ENCODE measurements at places on chromosomes 6 and 20.

DNA sequence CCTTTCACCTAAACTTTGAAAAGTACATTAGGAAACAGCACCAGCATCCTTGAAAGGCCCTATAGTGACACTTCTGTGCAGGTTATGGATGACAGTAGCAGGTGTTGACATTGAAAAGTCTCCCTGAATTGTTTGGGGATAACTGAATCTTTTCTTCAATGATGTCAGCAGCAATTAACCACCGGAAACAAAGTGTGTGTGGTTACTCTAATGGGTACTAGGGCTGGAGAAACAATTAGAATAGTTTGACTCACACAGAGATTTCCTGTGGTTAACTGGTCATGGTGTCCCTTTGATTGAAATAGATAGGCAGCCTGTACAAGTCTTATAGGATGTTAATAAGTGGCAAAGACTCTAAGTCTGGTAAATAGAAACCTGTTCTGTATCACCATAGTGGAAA, 189.1 kb downstream of the TBX18 start:
- no peak for DNase-seq

DNA sequence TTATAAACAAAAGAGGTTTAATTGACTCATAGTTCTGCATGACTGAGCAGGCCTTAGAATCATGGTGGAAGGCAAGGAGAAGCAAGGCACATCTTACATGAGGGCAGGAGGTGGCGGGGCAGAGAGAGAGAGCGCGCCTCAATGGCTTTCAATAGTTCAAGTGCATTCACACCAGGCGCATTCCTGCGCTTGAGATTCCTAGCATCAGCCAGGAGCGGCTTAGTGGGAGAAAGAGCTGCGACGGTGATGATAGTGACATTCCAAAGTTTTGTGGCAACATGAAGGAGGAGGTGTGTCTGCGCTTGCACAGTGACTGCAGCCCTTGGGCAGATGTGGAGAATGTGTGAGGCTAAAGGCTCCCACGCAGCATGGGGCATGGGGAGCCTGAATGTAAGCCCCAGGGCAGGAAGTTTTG, 25.0 kb upstream of the EMILIN3 start:
- no peak for DNase-seq

DNA sequence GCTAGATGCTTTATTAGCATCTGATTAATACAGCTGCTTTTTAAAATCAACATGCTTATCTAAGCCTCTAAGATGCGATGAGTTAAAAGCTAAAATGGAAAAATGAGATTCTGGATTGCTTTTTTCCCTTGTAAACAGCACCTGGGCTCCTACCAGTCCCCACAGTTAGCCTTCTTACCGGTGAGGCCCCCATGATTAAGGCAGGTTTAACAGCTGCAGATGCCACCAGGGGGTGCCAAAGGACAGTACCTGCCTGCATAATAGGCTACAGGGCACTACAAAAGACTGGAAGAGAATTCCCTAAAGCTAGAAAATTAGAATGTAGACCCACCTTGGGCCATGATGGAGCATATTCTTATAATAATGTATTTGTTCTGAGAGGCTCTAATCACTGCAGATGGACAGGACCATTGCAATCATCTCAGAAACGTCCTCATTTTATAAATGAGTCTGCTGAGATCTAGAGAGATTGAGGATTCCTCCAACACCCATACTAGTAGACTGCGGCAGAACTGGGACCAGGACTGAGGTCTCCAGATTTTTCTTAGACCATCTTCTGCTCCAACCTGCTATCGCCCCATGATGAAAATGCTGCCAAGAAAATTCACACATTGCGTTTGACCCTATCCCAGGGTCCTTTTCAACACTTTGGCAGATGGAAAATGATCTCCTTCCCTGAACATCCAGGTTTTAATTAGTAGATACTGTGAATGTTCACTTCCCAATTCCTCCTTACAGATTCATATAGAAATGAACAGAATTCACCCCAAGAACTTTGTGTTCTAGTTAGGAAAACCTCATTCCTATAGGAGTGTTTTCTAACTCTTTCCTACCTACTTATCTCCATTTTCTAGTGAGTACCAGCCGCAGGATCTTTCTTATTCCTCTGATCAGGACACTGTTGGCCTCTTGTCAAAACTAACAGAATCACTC, 148.8 kb downstream of the RPS12 start:
- DNase-seq: peak; percentile 17

DNA sequence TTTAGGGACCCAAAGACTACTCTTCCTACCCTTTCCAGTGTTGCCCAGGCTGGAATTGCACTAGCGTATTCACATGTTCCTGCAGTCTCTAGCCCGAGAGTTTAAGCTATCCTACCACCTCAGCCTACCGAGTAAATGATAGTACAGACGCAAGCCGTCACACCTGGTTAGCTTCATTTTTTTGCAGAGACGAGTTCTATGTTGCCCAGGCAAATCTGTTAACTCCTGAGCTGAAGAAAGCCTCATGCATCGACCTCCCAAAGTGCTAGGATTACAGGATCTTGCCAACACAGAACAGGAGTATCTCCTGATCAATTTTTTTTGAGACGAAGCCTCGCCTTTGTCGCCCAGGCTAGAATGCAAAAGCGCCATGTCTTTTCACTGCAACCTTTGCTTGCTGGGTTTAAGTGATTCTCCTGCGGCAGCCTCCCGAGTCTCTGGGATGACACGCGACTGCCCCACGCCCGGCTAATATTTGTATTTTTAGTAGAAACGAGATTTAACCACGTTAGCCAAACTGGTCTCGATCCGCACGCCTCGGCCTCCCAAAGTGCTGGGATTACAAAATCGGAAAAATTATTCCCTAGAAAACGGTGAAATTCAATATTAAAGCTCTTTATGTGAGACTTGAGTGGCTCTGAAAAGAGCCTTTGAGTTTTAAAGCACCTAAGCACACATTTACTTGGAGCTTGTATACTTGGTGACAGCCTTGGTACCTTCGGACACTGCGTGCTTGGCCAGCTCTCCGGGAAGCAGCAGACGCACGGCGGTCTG, 128.5 kb downstream of the HFE start:
- DNase-seq: peak; percentile 36

GRCh38 chr20:10523443-10523842, 88.3 kb downstream of the SLX4IP start:
- no peak for DNase-seq

DNA sequence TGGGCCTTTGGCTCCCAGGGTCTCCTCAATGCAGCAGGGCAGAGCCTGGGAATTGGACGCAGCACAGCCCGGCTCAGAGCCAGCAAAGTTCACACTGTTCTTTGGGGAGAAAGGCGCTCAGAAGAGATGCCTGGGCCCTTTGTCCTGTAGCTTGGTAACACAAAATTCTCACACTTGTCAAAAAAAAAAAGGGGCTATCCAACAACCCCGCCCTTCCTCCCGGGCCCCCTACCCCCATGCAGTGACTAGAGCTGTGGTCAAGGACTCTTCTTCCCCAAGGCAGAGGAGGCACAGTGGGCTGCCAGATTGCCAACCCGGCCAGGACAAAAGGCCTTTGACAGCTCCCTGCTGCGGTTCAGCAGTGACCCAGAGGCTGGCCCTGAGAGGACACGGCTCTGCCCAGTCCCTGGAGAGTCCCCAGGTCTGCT, 2.0 kb downstream of the NKAIN4 start:
- DNase-seq: no peak

- peak; percentile 35 for DNase-seq
Observed at GRCh38 chr6:163398815-163399214, 15.7 kb upstream of the QKI start.

All from CD4-positive, alpha-beta T cell treated with Interleukin-1 beta for 1 hour (primary cell).